Activated CD8-positive, alpha-beta memory T cell treated with anti-CD3 and anti-CD28 coated beads for 1 hour (primary cell): ENCODE measurements at places on chromosomes 11 and 22.

DNA sequence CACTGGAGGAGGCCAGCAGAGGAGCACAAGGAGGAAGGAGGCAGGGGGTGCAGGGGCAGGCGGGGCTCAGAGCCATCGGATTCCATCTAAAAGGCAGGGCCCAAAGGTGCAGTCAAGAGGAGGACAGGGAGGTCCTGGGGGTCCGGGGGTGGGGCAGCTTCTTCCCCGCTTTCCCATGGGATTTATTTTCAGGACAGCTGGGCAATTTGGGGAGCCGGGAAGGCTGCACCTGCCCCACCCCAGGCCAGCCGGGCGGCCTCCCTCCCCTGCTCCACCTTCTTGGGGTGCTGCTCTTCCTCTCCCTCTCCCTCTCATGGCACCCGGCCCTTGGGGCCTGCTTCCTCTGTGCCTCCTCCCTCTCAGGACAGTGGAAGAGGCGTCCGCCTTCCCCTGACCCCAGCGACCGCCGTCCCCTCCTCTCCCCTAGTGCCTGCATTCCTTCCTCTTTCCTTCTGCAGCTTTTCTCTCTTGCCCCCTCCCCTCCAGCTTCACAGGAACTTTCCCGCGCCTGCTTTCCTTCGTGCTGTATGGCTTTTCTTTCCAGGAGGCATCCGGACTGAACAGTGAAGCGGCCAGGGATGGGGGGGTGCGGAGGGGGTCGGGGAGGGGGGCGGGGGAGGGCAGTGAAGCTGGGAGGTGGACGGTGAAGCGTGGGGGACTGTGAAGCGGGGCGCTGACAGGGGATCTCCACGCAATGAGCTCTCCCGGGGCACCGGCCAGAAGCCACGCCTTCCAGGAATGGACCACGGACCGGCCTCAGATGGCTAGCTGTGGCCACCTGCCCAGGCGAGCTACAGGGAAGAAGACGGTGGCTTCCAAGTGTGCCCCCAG, 26.9 kb downstream of the APOBEC3H start:
- DNase-seq = no peak

DNA sequence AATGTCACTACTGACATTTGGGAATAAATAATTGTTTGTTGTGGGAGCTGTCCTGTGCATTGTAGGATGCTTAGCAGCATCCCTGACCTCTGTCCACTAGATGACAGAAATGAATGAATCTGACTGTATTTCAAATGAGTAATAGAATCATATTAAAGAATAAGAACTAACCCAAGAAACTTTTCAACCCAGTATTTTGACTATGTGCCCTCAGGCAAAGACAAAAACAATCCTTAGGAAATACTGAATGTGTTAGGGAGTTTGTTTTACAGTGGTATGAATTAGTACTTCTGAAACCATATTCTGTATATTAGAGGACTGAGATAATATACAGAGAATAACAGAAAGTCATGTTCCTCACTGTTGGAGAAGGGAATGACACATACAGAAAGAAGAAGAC, 320.9 kb upstream of the PITPNB start:
- no peak for DNase-seq

GRCh38 chr11:71420455-71421241, 27.5 kb downstream of the DHCR7 start:
- no peak for DNase-seq

DNA sequence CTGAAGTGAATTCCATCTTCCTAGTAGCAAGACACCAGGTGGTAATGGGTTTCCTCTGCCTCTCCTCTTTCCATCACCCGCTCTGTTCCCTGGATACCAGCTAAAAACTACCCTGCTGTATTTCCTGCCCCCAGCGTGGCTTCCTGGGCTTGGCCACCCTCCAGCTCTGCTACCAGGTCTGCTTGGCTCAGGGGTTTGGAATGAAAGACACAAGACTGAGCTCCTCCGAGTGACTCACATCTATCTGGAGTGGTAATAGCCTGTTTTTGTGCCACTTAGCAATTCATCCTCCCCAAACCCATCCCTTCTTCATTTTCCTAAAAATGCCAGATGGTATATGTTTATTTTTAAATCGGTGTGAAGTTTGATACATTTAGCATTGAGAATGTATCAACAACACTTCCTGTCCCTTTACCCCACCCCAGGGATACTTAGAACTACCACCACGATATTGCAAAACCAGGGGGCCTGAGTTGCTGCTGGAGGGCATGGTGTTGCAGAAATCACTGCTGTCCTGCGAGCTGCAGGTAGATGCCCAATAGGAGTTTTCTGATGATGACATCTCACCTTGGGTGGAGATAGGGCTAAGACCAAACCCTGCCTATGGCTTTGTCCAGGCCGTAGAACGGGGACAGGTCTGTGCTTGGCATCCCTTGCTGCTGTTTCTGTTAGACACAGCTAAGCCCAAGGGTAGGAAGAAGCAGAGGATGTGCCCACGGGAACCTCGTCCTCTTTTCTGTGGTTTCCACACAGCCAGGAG, 7.5 kb upstream of the MICAL3 start:
- DNase-seq = no peak

GRCh38 chr22:24440718-24441405, 13.5 kb downstream of the ADORA2A start:
- no peak for DNase-seq

DNA sequence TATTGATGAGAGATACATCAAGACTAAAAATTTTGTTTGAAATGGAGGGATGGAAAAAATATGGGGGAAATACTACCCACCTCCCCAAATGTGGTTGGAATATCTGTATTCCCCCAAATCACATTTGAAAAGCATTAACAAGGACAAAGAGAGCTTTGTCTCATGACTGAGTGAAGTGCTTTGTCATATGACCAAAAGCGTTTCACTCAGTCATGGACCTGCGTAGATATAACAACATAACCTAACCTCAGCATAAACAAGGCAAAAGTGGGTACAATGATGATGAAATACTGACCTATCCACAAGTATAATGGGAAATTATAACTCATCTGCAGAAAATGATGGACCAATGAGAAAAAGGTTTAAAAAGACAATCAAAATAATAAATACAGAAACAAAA, 418.3 kb downstream of the TBC1D22A start:
- no peak for DNase-seq

DNA sequence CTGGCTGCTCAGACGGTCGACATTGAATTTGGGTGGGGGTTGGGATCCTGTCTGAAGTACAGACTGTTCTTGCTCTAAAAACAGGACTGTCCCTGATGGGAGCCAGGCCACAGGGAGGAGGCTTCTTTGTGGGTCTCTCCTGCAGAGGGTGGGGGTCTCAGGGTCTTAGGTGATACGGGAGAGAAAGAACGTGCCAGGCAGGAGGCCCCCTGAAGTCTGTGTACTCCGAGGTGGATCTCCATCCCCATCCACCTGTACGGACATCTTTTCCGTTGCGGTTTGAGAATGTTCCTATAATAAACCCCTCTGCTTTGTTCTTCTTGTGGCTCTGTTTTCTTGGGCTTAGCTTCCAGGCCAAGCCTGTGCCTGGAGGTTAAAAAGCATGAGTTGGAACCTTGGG, 15.9 kb downstream of the PSMD13 start:
- no peak for DNase-seq

- no peak for DNase-seq
Measured at GRCh38 chr11:86418513-86418912, 43.8 kb downstream of the CCDC81 start.

- no peak for DNase-seq
Measured at GRCh38 chr11:2399488-2400068, 972 bp upstream of the TSSC4 start.

DNA sequence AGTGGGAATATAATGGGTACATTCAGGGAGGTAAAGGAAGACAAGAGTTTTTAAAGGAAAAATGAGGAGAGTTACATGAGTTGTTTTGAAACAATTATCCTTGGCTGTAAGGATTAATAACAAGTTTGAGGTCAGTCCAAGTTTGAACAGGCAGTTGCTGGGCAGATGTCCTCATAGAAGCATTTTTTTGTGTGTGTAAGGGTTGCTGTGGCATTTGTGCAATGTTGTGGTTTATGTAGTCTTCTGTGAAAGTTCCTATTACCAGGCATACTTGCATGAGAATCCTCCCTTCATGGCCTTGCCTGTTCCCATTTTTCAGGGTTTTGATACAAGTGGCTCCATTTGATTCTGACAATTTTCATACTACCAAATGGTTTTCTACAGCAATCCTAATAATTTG, 400.2 kb downstream of the KCNA4 start:
- no peak for DNase-seq
